NCI-H1092 (cell line): ENCODE measurements at places on chromosomes 1 and 21.

DNA sequence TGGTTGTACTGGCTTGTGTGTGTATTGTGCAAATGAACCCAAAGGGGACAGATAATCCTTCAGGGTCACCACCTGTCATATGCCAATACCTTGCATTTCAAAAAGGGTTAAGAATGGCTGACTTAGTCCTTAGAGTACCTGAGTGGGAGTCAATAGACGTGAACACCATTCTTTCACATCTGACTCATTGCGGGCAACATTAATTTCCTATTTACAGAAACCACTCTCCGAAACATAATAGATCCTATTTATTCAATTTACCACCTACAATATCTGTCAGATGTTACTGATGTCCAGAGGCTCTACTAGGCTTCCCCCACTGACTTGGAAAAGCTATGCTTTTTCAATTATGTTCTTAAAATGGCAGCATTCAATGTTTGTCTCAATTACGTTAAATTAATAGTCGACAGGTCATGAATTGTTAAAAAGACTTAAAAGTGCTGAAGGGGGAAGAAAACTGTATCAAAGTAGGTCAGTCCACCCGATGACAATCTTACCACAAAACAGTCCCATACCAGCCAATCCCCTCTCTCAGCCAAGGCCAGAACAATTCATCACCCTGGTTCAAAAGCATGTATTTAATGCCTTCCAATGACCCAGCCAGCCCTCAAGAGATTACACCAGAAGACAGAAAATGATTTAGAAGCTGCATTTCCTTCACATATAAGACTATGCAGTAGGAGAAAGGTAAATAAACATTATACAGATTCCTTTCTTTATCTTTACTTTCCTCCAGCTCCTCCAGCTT lies 48.6 kb upstream of the PLA2G2C start:
- no peak for DNase-seq

- DNase-seq: no peak
Measured at GRCh38 chr1:61368366-61368765, 286.0 kb downstream of the NFIA start.

GRCh38 chr1:162994921-162995320 lies 74.2 kb upstream of the RGS4 start:
- DNase-seq: no peak

DNA sequence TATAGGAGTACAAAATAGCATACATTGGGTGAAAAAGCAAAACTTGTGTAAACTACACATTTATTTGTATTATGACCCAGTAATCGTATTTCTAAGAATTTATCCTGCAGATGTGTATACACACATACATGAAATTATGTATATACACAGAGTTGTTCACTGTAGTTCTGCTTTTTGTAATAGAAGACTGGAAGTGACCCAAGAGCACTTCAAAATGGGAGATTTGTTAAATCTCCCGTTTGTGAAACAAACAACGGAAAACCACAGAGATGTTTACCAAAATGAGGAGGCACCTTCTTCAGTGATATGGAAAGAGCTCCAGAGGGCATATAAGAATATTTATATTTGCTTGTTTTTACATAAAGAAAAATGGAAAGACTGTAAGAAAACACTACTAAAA lies 18.0 kb upstream of the MNDA start:
- DNase-seq: no peak

- DNase-seq: no peak
Measured at GRCh38 chr1:224745394-224745793, 129.3 kb downstream of the CNIH3 start.

GRCh38 chr1:186014370-186015037 lies 280.3 kb downstream of the HMCN1 start:
- DNase-seq: no peak

DNA sequence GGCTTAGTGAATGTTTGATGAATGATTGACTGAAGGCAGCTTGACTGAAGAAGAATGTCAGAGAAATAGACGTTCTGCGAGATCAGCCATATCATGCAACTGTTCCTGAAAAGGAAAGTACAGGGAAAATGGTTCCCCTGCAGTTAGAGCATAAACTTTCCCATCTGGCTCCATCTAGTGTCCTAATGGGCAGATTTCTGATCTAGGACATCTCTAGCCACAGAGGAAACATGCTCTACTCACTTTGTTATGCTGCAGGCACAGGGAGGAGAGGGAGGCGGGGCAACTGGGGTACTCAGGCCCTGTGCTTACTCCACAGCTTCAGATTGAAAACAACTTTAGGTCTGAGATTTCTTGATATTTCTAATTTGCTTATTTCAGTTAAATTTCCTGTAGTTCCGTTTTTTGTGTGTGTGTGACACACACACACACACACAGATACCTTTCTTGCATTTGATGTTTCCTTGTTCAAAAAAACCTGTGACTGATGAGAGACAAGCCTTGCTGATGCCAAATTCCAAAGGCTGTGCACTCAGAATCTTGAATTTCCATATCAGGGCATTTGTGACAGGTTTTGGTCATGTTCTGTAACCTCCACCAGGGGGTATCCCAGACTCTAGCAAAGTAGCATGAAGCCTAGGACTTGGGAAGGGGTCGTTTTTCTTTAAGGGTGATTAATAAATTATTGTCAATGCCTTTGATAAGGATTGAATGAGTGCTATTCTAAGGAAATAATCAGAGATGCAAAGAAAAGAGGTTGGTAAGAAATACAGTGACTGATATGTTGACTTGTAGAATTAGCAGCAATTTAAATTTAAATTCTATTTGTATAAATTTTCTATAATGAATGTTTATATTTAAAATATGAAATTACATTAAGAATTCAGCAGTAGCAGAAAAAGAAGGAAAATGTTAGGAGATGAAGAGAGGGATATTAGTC lies 139.7 kb upstream of the BEND5 start:
- peak; percentile 23 for DNase-seq
